Left colon (tissue), 2 donors: ENCODE measurements at places on chromosomes 1 and 21.

- DNase-seq = no peak
Observed at GRCh38 chr1:67740543-67740942, 55.5 kb downstream of the GADD45A start.

DNA sequence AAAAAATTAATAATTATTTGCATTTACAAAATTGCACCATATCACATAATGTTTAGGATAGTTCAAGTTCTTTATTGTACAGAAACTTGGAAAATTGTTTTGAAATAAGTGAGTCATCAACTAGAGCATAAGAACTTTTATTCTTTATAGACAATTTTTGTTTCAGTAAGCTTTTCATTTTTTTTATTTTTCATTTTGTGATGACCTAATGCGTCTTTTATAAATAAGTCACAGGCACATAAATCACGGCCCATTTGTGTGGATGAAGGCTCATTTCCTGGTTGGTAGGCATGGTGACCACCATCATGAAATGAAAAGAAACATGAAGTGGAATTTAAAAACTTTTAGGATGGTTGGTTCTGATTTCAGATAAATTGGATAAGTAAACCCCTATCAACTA is 39.3 kb downstream of the SPAG17 start:
- no peak for DNase-seq

GRCh38 chr1:22420455-22421053 is 31.1 kb upstream of the ZBTB40 start:
- DNase-seq = peak; percentile 67

DNA sequence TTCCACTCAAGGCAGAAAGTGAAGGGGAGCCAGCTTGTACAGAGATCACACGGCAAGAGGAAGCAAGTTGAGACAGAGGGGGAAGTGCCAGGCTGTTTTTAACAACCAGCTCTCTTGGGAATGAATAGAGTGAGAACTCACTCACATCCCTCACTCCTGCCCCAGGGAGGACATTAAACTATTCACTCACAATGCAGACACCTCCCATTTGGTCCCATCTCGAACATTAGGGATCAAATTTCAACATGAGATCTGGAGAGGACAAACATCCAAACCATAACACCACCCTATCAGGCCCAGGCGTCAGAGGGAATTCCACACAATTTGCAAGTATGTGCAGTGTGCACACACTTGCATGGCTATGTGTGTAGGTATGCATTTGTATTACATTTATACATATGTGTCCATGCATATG is 62.7 kb downstream of the DMAP1 start:
- no peak for DNase-seq

- no peak for DNase-seq
Observed at GRCh38 chr1:30742963-30743559, 14.5 kb downstream of the LAPTM5 start.

DNA sequence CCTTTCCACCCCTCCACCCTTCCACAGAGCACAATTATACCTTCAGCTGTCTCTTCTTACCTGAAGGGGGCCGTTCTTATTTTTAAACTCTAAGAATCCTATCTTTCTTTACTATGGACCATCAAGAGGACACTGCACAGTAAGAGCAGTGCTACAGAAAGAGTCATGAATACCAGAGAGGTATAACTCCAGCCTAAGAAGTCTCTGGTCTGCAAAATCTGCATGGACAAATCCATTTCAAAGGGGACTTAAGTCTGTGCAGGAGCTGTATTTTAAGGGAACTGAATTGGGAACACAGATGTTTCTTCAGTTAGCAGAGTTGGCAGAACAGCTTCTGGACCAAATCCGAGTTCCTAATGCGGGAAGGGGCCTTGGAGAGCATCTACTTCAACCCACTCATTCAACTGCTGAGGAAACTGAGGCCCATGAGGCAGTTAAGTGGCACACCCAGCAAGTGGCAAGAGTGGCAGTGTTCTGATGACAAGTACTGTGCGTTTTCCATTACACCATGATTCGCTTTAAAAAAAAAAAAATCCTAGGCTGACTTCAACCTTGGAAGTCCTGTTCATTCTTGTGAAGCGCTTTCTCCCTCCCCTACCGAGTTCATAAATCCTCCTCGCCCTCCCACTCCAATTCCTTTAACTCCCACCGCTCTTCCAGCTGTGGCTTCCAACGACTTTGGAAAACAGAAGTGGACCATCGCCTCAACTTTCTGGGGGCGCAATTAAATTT is 1.8 kb downstream of the PLPP3 start:
- DNase-seq = no peak
